ENCODE measurements at places on chromosomes 6 and 20.

- DNase-seq, result no peak
These were observed 46.4 kb upstream of the CHD6 start for GRCh38 chr20:41664584-41664983.

DNA sequence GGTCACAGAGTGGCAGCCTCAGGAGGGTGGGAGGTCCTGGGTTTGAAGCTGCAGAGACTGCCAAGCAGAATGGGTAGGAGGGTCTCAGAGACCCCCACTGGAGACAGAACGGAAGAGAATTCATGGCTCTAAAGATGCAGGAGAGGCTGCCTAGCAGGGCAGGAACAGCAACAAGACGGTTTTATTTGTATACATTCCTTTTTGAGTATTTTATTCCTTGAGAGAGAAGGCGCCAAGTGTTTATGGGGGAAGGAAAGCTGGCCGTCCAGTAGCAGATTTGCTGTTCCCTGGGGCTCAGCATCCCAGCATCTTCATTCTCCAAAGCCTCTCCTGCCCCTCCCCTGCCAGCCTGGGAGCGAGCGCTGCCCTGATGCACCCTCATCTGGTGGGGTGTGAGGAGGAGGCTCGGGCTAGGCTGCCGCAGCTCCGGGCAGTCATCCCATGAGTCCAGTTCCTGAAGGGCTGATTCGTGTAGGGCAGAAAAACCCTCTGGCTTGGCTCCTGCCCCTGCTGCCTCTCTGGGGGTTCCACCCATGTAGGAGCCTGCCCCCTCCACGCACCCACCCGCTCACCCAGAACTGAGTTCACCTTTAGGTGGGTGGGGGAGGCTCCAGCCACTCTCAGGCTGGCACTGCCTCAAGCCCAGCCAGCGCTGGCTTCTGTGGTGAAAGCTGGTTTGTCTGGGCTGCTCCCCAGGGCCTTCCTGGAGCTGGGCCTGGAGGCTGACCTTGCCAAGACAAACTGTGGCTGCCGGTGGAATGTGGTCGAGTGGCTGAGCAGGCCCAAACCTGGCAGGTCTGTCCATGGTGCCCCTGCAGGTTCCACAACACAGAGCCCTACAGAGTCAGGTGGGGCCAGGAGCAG lies 32.4 kb downstream of the CPXM1 start:
- DNase-seq, result no peak

GRCh38 chr6:16174416-16175078 lies 45.7 kb downstream of the MYLIP start:
- DNase-seq, result no peak

DNA sequence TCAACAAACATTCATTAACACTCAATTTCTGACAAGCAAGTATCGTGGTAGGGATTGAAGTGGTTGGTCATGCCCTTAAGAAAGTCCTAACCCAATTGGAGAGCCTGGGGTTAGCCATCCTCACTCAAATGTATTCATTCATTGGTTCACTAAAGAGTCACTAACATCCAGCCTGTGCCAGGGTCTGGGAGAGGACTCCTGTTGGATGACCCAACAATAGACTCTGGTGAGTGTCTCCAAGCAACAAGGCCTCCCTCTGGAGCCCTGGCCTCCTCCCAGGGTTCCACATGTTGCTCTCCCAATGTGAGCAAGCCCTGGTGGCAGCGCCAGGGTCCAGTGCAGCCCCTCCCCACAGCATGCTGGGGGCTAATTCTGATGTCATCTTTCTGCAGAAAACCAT lies at the start of gene BPIFA3:
Gene BPIFA3 (plus strand): TSS at position 301 of the 400 bp plus-strand sequence. CDS start 185 bp downstream, outside the sequence.
- DNase-seq, result no peak

DNA sequence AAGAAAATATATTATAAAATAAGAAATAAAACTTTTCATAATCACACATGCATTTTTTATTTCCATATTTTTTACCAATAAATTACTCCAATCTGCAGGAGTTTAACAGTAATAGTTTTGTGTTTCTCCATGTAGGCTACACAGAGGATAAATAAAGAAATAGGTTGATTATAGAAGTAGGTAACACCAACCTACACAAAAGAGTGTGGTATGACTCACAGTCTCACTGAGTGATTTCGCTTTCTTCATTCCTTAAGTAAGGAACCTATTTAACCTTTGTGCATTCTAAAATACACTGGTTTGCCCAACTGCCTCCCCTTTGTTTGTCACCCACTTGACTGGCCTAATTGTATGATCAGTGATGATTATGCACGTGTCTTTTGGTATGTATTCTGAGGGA lies 244.2 kb upstream of the RIMS1 start:
- no peak for DNase-seq

DNA sequence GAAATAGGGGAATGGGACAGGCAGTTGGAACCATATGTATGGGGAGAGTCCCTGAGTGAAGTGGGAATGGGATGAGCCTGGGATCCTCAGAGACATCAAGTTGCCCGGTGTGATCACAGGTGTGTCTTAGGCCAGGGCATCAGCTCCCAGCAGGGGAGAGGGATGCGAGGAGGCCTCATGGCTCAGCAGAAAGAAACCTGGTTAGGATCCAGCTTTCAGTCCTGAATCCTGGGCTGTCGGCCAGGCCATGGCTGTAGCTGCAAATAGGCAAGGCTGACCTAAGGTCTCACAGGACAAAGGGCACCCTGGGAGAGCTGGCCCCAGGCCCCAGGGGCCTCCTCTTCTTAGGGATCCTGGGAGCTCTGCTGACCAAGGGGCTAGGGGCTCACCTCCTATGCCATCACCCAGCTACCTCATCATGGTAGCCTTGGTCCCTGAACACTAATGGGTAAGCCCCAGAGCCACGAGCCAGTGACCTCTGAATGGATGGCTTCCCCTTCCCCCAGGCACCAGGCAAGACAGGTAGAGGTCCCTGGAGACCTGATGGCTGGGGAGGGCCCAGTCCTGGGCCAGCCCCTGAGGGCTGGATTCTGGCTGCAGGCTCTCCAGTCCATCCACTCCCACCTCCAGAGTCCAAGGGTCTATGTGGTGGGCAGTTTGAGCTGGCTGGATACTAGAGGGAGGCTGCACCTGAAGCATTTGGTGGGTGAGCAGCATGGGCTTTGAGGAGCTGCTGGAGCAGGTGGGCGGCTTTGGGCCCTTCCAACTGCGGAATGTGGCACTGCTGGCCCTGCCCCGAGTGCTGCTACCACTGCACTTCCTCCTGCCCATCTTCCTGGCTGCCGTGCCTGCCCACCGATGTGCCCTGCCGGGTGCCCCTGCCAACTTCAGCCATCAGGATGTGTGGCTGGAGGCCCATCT lies at the start of gene SLC22A7:
Gene SLC22A7 (plus strand): TSS at position 617 of the 921 bp plus-strand sequence. CDS start 99 bp downstream, at position 716.
- no peak for DNase-seq

- no peak for DNase-seq
These were observed 52.1 kb downstream of the PLAGL1 start for GRCh38 chr6:143955971-143956370.

- no peak for DNase-seq
These were observed 33.6 kb downstream of the MYLK4 start for GRCh38 chr6:2716936-2717700.

DNA sequence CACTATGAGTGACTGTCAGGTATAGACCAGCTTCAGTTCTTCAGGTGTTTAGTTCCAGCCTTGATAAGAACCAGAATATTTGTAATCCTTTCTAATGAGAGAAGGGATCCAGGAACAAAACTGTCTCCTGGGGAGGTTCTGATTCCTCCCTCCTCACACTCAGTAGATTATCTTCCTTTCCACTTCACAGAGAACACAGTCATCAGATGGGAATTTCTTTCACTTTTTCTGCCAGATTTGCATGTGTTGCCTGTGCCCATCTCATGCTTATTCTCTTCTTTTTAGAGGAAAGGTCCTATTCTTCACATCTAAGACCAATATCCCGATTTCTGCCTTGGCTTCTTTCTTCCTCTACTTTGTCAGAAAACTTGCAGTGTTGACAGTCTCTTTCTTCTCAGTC lies 50.8 kb downstream of the CD109 start:
- no peak for DNase-seq

DNA sequence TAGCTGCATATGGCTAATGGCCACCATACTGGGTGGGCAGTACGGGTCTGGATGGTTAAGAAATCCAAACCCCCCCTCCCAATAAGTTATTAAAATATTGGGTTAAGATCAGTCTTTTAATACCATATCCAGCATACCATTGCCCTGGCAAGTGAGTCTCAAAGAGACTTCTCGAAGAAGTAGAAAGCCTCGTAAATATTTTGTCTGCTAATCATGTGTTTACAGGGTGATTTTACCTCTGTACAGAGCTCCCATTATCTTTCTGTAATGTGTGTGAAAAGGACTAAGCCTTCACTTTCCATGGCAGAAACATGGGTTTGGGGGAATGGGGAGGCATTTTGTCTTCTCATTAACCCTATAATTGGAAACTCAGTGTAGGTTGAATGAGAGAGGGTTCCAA lies 174.7 kb upstream of the LAMP5 start:
- DNase-seq, result no peak

DNA sequence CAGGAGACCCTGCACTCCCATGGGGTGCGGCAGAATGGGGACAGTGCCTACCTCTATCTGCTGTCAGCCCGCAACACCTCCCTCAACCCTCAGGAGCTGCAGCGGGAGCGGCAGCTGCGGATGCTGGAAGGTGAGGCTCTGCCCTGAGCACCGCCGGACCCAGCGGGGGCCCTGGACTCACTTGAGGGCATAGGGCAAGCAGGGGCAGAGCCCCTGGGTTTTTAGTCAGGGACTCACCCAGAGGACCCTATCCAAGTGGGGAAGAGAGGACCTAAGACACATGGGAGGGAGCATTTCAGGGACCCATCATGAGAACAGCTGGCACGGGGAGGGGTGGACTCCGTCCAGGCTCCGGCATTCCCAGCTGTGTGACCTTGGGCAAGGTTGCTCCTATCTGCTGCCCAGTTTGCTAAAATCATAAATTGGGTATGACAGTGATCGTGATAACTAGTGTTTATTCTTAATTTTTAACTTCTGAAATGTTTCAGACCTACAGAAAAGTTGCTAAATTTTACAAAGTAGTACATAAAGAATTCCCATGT lies 9.8 kb downstream of the RBCK1 start:
- DNase-seq, result no peak

- peak; percentile 36 for DNase-seq
These were observed 12.1 kb upstream of the MRPS18A start for GRCh38 chr6:43699564-43700186.

DNA sequence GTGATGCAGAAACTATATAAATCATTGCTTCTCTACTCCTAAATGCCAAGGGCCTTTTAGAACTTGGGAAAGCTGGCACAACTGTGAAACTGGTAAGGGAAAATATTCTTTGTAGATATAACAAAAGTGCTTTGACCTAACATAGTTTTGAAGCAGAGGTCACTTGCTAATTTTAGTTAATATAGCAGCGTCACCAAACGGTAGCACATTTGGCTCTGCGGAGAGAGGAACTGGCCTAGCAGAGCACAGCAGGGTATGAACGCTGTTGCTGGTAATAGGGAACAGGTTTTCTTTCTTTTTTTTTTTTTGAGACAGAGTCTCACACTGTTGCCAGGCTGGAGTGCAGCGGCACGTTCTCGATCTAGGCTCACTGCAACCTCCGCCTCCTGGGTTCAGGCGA lies 67.4 kb downstream of the ECT2L start:
- no peak for DNase-seq

DNA sequence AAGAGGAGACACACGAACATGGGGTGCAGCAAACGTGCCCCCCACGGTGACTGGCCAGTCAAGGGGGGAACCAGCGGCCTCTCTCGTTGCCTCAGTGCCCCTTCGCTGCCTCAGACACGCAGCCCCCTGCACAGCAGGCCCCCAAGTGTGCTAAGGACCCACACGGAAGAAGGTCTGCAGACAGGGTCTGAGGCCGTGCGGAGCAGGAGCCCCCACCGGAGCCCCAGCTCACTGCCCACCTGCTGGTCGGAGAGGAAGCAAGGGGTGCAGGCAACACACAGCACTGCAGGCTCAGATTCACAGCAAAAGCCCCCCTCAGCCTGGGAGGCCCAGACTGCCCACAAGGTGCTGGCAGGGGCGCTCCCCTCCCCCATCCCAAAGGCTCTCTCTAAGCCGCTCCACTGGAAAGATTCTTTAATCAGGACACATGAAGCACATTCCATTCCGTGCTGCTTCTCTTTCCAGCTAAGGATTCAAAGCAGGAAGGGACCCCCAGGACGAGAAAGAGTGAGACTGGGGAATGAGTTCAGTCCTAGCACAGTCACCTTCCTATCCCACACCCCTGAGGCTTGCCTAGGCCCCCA lies 105.1 kb downstream of the SLC23A2 start:
- no peak for DNase-seq

- no peak for DNase-seq
These were observed 3.6 kb upstream of the DNAJC5 start for GRCh38 chr20:63891061-63892002.

GRCh38 chr20:34560141-34560523 lies 1.6 kb downstream of the MAP1LC3A start:
- no peak for DNase-seq

- DNase-seq, result no peak
These were observed 1.3 kb upstream of the NNAT start for GRCh38 chr20:37519508-37520418.

- no peak for DNase-seq
These were observed 400.8 kb upstream of the HSF2 start for GRCh38 chr6:121998631-121999030.

DNA sequence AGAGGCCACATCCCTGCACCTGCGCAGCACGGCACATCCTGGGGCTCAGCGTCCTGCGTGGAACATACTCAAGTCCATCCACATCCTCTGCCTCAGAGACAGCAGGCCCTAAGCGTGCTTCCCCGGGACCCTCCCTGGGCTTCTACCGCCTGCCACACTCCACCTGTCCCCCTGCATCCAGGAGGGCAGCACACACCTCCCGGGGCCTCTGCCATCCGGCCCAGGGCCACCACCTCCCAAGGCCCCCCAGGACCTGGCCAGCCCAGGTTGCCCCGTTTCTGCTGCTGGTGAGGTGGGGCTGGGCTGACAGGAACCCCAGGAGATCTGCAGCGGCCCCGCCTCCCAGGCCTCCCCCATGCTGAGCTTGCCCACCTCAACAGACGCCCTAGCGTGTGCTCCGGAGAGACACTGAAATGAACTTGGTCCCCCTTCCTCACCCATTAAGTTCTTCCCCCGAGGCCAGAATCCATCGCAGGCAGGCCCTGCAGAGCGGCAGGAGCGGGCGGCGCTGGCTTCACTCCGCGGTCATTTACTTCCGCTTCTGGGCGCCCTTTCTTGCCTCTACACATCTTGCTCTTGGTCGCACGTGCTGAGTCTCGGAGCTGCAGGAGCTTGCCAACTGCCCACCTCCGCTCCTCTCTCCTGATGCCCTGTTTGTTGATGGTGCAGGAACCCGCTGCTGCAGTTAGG lies 235.3 kb downstream of the TAF4 start:
- no peak for DNase-seq

DNA sequence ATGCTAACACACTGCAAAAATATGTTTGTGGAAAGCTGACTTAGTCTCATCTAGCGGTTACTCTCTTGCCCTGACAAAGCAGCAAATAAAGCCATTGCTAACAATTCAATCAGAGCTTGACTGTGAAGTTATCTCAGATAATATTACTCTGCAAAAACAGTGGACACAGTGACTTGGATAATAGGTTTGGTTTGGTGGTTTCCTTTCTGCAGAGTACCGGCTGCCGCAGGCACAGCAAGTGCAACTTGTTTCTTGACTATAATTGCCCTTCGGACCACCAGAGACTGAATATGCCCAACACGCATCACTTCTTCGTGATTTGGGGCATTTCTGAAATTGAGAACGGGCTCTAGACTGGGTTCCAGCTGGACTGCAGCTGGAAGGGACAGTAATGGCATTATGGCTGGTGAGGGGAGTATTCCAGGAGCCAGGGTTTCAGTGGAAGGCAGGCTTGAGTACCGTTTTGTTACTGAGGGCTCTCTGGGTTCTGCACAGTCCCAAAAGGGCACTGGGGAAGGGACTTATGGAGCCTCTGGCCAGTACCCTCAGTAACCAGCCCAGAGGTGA lies 40.0 kb downstream of the DSTN start:
- no peak for DNase-seq
